T47D (cell line): ENCODE measurements at places on chromosomes 12 and 14.
A peak's percentile ranks its signal among the peaks of the same experiment; 100 is the strongest.

- DNase-seq = no peak
Observed at GRCh38 chr14:36658123-36659009, 3.3 kb upstream of the PAX9 start.

- peak; percentile 11 for DNase-seq
Observed at GRCh38 chr12:25151476-25151875, 43.5 kb downstream of the DNAI7 start.

DNA sequence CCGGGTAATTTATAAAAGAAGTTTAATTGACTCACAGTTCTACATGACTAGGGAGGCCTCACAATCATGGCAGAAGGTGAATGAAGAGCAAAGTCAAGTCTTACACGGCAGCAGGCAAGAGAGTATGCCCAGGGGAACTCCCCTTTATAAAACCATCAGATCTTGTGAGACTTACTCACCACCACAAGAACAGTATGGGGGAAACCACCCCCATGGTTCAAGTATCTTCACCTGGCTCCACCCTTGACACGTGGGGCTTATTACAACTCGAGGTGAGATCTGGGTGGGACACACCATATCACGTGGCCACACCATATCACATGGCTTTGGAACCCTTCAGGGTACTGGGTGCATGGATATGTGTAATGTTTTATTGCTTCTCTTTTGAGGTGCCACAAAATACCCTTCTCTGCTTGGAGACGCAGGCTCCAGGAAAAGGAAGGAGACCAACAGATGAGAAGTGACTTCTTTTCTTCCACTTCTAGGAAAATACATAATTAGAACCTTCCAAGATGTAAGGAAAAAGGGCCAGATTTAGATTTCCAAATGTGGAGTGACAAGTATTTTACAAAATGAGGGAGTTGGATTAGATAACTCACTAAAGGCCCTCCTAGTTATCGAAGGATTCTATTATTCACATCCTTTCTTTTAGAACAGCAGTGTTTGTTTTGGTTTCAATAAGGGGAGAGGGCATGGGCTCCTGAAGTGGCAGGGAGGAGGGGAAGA lies 33.1 kb upstream of the ETFBKMT start:
- no peak for DNase-seq

- DNase-seq = no peak
Observed at GRCh38 chr14:64213086-64213485, 81.1 kb downstream of the ESR2 start.

- DNase-seq = no peak
Observed at GRCh38 chr14:49959822-49960408, 67.0 kb downstream of the ARF6 start.

DNA sequence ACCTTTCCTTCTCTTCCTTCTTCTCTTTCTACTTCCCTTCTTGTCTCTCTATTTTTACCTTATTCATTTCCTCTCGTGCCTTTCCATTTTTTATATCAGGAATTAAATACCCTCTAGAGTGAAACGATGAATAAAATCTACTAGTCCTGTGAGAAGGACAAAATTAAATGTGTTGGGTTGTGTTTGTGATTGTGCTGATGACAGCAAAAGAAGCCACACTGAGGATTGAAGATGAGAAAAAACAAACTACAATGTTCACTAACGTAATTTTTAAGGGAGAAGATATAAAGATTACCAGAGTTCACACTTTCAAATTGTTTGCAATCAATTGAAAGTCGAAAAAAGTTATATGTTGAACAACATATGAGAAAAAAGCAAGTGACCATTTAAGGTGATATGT lies 1012.1 kb downstream of the DIO2 start:
- no peak for DNase-seq

DNA sequence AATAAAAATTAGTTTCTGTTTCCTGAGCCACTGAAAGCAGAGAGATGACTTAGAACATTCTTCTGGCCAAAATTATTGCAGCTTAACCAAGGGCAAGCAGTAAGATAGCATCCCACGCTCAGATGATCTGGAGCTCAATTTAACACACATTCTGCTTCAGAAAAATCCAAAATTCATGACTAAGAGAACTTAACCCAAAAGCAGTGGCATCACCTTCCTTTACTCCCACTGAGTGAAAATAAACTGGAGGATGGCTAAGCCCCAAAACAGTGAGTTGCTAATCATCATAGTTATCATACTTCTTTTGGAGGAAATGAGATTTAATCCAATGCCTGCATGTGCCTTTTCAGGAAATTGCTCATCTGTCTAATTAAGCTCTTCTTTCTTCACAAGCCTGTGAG lies 195.4 kb downstream of the DUSP6 start:
- no peak for DNase-seq

DNA sequence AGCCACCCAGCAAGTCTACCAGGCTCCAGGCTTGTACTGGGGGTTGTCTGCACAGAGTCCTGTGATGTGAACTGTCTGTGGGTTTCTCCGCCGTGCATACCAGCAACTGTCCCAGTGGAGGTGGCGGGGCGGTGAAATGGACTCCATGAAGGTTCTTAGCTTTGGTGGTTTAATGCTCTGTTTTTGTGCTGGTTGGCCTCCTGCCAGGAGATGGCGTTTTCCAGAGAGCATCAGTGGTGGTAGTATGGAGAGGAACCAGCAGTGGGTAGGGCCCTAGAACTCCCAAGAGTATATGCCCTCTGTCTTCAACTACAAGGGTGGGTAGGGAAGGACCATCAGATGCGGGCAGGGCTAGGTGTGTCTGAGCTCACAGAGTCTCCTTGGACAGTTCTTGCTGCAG lies 303.8 kb downstream of the TMEM121 start:
- no peak for DNase-seq
